ENCODE measurements at places on chromosomes 13 and 19.

- no peak for DNase-seq
Measured at GRCh38 chr19:39430675-39431593, 4.8 kb downstream of the RPS16 start.

DNA sequence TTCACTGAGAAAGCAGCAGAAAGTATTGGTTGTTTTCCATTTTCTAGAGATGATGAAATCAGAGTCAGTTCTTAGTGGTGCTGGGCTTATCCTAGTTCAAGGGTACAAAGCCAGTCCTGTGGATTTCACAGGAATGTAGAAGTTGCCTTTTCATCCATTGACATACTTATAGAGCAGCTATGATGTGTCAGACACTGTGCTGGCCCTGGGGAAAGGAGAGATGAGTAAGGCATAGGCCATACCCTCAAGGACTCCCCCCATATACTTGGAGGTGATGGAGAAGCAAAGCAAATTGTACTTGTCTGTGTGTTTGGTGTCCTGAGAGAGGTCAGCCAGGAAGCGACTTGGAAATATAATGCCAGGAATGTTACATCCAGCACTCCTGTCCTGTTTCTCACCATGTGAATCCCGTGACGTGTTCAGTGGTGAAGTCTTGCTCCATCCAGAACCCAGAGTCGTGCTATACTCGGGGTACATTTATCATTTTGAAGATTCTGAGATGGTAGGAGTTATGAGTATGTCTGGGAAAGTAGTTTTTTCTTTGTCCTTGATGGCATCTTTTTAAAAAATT, 22.6 kb downstream of the ERCC5 start:
- DNase-seq: no peak

DNA sequence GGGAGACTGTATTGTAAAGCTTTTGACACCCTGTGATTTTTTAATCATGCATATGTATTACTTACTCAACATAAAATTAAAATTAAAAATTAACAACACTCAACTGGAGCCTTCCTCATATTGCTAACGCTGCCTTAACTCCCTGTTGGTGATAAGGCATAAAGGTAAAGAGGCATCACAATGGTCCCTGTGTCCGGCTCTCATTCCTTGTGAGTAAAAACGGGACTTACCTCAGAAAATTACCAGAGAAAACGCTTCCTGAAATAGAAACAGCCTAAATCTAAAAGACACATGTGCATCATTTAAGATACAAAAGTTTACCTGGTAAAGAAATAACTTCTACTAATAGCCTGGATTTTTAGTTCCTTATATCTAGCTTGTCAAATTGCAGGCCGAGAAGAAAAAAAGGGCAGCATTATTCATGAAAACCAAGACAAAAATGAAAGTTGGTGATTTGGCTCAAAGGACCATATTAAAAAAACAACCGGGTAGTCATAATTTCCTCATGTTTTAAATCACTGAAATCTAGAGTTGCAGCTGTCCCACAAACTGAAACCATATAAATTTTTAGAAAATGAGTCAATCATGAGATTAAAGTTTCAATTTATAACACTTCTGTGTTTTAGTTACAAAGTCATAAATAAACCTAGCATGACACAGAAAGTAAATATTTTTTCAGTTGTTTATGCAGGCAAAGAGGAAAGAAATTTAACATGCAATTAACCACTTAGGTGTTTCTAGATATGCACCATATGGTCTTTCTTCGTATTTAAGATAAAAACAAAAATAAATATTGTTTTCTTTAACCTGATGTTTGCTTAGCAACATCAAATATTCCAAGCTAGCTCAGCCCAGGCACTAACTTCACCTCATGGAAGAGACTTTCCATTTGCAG, 94.7 kb downstream of the MIPEP start:
- no peak for DNase-seq

DNA sequence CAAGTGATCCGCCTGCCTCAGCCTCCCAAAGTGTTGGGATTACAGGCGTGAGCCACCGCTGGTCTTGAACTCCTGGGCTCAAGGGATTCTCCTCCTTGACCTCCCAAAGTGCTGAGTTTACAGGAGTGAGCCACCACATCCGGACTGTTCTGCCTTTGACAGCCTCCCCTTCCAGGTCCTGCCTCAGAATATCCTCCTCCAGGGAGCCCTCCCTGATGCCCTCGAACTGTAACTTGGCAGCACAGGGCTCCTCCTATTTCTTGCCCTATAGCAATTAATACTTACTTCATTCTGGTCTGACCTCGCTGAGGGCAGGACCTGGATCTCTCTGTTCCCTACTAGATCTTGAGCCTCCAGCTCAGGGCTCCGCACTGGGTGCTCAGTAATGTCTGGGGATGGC, 5.9 kb downstream of the CPT1C start:
- DNase-seq: no peak

DNA sequence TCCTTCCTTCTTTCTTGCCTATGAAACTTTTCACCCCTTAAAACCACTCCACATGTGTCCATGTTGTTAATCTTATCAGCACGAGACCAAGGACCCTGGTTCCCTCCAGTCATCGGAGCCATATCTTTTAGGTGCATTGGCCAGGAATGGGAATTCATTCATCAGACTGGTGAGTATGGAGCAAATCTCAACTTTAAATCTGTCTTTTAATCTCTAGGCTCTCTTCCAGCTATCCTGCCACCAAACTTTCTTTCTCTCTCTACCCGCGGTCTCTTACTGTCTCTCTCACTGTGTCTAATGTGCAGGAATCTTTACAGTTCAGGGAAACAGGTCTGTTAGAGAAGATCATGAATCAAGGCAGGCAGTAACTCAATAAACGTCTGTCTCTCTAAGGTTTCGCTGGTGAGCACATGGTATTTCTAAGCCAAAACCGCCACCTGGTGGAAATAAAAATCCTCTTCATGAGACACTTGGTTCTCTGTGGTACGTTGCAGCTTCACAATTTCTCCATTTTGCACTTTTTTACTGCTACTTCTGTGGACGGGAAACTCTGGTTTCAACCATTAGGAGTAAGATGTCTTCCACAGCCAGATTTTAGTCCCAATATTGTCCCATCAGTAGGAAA, 16.1 kb downstream of the LGALS16 start:
- no peak for DNase-seq

DNA sequence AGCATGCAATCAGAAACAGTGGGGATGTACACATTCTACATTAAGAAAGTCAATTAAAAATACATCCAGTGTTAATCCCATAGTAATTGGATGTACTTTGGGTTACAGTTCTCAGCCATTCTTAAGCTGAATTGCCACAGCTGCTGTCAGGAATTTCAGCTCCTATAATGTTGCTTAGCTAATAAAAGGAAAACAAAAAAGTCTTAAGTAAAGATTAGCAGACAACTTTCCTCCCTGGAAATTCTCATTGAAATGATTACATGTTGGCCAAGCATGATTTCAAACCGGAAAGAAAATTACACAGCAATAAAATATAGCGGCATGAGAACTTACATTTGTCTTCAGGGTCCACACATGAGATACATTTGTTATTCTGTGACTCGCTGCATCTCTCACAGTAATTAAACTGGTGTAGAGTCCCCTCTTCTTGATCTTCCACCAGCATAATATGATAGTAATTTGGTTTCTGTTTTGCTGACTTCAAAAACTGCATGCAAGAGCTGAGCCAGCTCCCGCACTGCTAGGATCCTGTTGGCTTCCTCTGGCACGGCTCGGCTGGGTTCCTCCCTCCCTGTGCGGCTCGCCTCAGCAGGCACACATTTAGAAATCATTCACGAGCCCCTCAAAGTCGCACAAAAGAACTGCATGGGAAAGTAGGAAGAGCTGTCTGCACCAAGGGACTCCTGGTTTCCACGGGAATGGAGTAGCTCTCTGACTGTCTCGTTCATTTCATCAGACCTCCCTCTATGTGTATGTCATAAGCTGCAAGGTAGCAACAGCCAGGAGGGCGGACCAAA, at the start of gene HTR2A:
Gene HTR2A (minus strand): TSS at position 713 of the 797 bp plus-strand sequence. CDS start 1,147 bp downstream, outside the sequence.
- no peak for DNase-seq

DNA sequence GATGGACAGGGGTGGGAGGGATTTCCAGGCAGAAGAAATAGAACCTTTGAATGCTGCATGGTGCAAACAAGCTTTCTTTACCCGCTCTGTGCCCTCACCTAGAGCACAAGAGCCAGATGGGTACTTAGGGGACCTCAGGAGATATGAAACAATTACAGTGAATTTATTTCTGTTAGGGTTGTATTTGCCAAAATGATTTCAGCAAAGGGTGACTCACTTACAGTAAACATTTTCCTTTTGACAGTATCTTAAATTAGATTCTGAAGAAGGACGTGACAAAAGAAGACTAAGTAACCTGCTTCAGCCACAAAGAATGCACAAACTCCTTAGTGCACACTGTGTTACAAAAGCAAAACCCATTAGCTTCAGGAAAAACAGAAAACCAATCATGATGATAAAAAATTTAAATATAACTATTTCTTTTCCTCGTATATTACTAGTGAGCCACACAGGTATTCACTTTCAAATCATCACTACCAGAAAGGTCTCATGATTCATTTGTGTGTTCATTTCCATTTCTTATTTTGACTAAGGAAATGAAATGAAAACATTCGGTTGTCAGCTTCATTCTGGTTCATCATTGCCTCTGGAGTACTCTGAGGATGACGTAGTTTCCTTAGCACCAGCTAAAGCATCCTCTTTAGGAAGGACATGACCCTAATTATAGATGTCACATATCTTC, 158.8 kb downstream of the NHLRC3 start:
- no peak for DNase-seq
